ENCODE measurements at places on chromosomes 1 and 21.

GRCh38 chr1:54416435-54416834 is 10.2 kb upstream of the SSBP3 start:
- DNase-seq: no peak

DNA sequence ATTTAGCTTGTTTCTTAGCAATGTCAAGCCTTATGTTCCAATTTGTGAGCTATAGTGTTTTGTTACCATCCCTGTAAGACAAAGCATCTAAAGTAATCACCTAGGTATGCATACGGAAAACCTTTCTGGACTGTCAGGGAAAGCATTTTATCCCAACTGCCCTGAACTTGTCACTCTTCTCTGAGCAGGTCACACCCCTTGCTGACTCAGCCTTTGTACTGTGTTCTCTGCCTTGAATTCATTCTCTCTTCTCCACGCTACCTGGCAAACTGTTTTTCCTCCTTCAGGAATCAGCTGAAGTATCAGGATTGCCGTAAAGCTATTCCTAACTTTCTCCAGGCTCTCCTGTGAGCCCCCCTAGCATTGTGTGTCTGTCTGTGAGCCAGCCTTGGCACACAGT is 54.2 kb downstream of the PBX1 start:
- no peak for DNase-seq

GRCh38 chr21:19853709-19854575 is 1144.3 kb upstream of the NCAM2 start:
- no peak for DNase-seq

GRCh38 chr1:15418806-15419515 is 9.3 kb downstream of the EFHD2 start:
- DNase-seq: no peak

- no peak for DNase-seq
Observed at GRCh38 chr1:7378346-7379130, 392.6 kb upstream of the VAMP3 start.

DNA sequence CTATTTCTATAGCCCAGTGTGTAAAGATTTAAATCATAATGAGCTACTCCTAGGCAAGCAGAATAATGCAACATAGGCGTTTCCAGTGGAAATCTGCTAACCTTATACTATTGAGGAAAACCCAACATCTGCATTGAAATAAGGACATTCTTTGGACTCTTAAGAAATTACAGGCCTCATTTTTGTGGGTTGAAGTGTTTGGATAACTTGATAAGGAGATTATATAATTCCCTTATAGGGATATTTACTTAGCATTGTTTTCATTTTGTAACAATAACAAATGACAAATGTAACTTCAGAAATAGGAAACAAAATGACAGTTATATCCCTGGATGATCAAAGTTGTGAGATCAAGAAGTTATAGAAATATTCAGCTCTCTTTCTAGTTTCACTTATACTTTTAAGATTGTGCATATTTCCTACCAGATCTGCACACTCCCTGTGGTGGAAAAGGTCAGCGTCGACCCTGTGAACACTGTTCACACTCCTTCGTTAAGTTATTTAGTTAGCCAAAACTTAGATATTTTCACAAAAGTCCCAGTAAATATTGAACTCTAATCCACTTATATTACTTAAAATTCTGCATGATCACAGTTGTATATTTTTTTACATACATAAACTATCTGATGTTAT is 284.4 kb upstream of the C1orf105 start:
- no peak for DNase-seq

- no peak for DNase-seq
Observed at GRCh38 chr1:41109310-41110197, 88.0 kb upstream of the SLFNL1 start.

- DNase-seq: no peak
Observed at GRCh38 chr1:47568763-47569162, 130.9 kb downstream of the FOXD2 start.

- DNase-seq: no peak
Observed at GRCh38 chr21:17622018-17622417, 9.3 kb upstream of the BTG3 start.

- no peak for DNase-seq
Observed at GRCh38 chr1:44239961-44240371, 26.7 kb downstream of the DMAP1 start.

DNA sequence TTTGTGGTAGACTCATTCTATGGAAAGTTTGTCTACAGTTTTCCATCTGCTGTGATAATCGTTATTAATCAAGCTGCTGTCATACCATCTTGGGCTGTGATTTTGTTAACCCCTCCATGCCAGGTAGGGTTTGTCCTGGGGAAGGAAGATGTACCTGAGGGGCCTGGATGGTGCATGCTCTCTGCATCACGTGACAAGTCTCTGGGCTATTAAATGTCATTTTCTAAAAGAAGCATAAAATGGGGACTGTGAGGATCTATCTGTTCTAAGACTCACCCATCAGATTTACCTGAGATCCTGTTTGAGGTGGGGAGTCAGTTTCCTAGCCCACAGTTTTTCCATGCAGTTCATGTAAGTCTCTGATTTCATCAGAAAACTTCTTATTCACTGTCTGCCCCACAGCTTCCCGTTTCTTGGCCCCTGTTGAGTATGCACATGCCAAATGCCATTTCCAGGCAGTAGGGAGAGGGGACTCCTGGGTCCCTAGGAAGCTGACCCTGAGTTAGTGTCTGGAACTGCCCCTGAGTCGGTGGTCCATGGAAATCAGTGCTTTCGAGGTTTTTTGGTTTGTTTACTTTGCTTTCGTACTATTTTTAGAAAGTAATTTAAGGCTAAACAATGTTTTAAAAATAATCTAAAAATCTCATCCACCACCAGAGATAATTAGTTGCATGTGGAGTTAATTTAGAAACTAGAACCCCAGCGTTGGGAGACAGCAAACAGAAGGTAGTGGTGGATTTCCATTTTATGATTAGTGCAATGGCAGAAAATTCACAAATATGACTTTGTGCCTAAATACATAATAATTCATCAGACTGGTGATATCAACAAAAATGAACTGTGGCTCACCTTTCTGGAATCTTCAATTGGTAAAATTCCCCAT is 46.7 kb downstream of the ZBTB18 start:
- no peak for DNase-seq

- DNase-seq: no peak
Observed at GRCh38 chr1:42138586-42138985, 14.6 kb upstream of the GUCA2B start.

DNA sequence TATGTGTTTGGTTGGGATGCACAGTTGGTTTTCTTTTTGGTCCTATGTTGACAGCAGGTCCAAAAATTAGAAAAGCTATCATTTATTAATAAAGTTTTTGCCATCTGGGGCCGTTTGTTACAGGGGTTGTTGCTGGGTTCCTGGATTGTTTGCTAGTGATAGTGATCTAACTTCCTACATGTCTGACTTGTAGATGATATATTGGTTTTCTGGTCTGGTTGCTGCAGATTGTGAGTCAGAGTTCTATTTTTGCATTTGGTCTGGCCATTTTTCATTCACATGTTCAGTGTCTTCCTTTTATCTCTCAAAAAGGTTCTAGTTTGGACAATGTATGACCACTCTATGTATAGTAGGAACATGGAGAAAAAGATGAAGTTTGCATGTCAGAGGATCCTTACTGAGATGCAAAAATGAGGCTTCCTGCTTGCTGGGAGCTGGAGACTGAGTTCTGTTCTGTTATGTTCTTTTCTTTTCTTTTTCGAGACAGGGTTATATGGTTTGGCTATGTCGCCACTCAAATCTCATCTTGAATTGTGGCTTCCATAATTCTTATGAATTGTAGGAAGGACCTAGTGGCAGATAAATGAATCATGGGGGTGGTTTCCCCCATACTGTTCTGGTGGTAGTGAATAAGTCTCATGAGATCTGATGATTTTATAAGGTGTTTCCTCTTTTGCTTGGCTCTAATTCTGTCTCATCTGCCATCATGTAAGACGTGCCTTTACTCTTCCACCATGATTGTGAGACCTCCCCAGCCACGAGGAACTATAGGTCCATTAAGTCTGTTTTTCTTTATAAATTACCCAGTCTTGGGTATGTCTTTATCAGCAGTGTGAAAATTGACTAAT is 4.2 kb upstream of the NVL start:
- no peak for DNase-seq

DNA sequence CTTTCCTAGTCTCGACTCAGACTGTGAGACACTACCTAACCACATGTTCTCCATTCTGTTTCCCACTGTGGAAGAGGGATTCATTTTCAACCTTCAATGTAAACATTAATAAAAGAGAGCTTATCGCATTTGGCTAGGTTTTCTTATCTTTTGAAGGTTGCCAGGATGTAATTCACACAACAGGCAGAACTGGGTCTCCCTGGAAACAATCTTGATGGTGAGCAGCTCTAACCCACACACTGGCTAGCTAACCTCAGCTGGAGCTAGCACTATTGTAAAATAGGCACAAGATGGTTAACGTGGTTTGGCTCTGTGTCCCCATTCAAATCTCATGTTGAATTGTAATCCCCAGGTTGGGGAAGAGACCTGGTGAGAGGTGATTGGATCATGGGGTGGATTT is 75.1 kb downstream of the ZSCAN20 start:
- no peak for DNase-seq

DNA sequence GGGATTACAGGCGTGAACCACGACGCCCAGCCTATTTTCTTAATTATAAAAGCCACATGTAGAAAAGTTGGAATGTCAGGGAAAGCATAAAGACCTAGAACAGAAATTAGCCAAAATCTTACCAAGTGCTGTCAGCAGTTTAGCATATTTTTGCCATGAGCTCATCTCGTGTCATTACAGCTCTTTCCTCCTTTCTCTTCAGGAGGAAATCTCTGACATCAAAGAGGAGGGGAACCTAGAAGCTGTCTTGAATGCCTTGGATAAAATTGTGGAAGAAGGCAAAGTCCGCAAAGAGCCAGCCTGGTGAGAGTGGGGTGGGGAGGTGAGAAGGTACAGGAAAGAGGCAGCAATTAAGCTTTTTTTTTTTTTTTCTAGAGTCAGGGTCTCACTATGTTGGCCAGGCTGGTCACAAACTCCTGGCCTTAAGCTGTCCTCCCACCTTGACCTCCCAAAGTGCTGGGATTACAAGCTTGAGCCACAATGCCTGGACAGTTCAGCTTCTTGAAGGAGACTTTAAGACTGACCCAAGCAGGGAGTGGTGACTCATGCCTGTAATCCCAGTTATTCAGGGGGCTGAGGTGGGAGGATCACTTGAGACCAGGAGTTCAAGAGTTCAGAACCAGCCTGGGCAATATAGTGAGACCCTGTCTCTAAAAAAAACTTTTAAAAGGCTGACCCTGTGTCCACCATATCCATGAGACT is 8.4 kb upstream of the BGLAP start:
- DNase-seq: no peak

- no peak for DNase-seq
Observed at GRCh38 chr1:220044678-220045355, 1.5 kb downstream of the EPRS1 start.

- no peak for DNase-seq
Observed at GRCh38 chr1:151716405-151716762, 219 bp downstream of the CELF3 start.

GRCh38 chr1:201383647-201384405 is 6.3 kb upstream of the TNNT2 start:
- DNase-seq: peak; percentile 90

- peak; percentile 68 for DNase-seq
Observed at GRCh38 chr1:56831871-56832693, 12.9 kb upstream of the FYB2 start.

DNA sequence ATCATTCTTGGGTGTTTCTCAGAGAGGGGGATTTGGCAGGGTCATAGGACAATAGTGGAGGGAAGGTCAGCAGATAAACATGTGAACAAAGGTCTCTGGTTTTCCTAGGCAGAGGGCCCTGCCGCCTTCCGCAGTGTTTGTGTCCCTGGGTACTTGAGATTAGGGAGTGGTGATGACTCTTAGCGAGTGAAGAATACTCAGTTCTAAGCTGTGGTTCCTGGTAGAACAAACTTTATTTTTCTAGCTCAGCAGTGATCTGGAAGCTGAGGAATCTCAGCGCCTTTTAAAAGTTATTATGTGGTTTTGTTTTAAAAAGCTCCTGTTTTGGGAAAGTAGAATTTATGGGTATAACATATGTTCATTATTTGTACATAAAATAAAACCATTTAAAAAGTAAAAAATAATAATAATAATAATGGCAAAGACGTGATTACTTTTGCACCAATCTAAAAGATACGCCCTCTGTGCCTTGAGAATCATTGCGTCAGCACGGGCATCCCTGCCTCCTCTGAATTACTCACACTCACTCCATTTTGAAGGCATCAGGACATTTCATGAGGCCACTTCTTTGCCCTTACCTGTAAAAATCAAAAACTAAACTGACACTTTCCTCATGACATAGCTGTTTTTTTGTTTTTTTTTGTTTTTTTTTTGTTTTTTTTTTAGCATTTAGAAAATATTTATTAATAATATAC is 29.7 kb upstream of the TNFRSF1B start:
- no peak for DNase-seq

- DNase-seq: peak; percentile 43
Observed at GRCh38 chr1:43042773-43043457, 84.2 kb upstream of the SLC2A1 start.

DNA sequence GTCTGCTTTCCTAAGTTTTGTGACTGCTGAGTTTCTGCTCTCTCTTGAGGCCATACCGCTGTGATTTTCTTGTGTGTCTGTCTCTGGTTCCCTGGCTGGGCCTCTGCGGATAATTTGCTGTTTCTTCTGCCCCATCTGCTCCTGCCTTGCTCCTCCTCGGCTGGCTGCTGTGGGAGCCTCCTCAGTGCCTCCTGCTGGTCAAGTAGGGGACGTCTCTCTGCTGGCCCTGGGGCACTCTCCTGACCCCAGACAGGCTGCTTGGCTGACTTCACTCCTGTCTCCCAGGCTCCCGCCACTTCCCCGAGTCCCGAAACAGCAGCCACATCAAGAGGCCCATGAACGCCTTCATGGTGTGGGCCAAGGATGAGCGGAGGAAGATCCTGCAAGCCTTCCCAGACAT is 28.5 kb downstream of the ETNK2 start:
- no peak for DNase-seq

DNA sequence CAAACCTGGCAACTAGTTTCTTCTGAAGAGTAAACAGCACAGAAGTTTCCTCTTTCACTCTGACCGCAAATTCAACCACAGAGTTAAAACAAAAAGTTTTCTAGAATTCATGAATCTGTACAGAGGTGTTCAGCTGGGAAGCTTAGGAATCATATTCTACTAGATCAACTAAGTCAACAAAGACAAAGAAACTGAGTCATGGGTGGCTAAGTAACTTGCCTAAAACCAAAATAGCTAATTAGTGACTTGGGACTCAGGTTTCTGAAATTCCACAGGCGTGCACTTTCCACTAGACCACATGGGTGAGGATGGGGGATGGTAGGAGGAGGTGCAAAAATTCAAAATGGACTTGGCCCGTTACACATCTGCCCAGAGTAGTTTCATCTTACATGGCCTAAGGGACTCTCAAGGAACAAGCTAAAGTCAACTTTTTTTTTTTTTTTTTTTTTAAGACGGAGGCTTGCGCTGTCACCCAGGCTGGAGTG is 25.8 kb downstream of the PTPN14 start:
- no peak for DNase-seq

GRCh38 chr1:200654660-200655059 is 15.0 kb downstream of the DDX59 start:
- DNase-seq: no peak

- DNase-seq: peak; percentile 64
Observed at GRCh38 chr1:185720633-185721272, 13.4 kb upstream of the HMCN1 start.

Measured in NCI-H1694 (cell line).